Retina (tissue), 1 donor: ENCODE measurements at places on chromosomes 6 and 20.
A peak's percentile ranks its signal among the peaks of the same experiment; 100 is the strongest.

DNA sequence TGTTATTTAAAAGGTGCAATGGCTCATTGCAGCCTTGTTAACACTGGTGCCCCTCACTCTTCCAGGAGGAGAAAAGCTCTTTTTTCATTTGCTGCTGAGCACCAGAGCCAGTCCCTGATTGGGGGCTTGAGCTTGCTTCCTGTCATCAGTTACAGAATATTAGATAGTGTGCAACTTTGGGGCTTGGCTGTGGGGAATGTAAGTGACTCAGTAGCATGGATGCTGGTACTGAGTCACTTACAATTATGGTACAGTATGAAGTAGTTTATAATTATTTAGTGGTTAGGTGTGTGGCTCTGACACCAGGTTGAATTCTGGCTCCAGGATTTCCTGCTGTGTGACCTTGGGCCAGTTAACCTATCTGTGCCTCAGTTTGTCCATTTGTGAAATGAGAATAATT is 37.6 kb downstream of the ANKS1A start:
- DNase-seq, result no peak

GRCh38 chr6:42140756-42141602 is 1.4 kb downstream of the C6orf132 start:
- DNase-seq, result peak; percentile 6

GRCh38 chr6:28643017-28643740 is 117.5 kb downstream of the GPX5 start:
- DNase-seq, result peak; percentile 21

GRCh38 chr20:38547288-38548085 is 33.5 kb upstream of the ADIG start:
- no peak for DNase-seq

GRCh38 chr6:101263596-101263995 is 129.9 kb upstream of the GRIK2 start:
- no peak for DNase-seq
